ENCODE measurements at places on chromosomes 5 and 9. TPM values are rescaled to one million over a fixed set of nuclear protein-coding genes. Genes with fewer than 3 reads are reported as not detected.
A peak's percentile ranks its signal among the peaks of the same experiment; 100 is the strongest.

GRCh38 chr5:90529939-90530677 lies 724 bp upstream of the LYSMD3 start:
- H3K4me3 ChIP-seq: peak overlapping the region; percentile 92
- H3K27me3 ChIP-seq: no peaks in the 10 kb centered on the region
- DNase-seq: peak; percentile 84
- no peak overlapping the region for H3K27ac ChIP-seq
- H3K36me3 ChIP-seq: peaks cover 1% of the 10 kb centered on the region
- peaks cover 32% of the 10 kb centered on the region for H3K4me1 ChIP-seq

GRCh38 chr9:129383561-129384490 lies 205.8 kb upstream of the IER5L start:
- H3K4me3 ChIP-seq: peak overlapping the region; percentile 63
- DNase-seq: peak; percentile 86
- peaks cover 9% of the 10 kb centered on the region for H3K4me1 ChIP-seq
- no peak overlapping the region for H3K27ac ChIP-seq
- H3K27me3 ChIP-seq: no peaks in the 10 kb centered on the region

DNA sequence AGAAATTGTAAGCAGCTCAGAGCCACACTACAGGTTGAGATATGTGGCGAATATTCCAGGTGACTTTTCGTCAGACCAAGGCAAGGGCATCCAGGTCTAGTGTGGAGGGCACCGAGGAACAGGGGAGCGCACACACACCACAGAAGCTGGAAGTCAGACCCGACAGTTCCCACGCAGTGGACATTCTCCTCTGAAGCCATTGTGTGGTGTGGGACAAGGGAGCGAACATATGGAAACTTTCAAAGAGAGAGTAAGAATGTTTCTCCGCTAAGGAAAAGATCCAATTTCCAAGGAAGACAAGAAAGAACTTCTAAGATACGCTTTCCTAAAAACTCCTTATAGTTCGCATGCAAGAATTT lies 141.4 kb upstream of the OTULINL start:
- no peak overlapping the region for H3K27ac ChIP-seq
- no peaks in the 10 kb centered on the region for H3K4me1 ChIP-seq
- H3K27me3 ChIP-seq: no peaks in the 10 kb centered on the region
- no peaks in the 10 kb centered on the region for H3K36me3 ChIP-seq
- no peak for DNase-seq
- H3K4me3 ChIP-seq: no peak overlapping the region

- H3K4me3 ChIP-seq: no peak overlapping the region
- H3K4me1 ChIP-seq: peaks cover 25% of the 10 kb centered on the region
- peak overlapping the region; percentile 63 for H3K27ac ChIP-seq
Measured at GRCh38 chr5:143205883-143206195, 197.6 kb downstream of the NR3C1 start.

DNA sequence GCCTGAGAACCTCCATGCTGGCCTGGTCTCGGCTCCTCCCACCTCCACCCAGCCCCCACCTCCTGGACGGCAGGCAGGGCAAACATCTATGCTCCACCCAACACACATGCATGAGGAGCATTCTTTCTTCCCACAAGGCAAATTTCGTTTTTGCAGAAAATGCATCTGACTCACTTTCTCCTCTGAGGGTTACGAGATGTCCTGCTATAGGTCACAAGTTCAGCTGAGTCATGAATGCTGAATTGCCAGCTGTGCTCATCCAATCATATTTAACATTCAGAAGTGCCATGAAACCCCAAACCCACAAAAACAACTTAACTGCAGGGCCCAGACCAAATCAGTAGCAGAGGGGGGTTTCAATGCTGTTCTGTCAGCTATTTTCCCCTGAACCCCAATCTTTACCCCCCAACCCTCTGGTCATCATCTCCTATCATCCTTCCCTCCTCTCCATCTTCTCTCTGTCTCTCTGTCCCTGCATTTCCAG lies 39.0 kb upstream of the OSMR start:
- H3K4me3 ChIP-seq: no peak overlapping the region
- no peaks in the 10 kb centered on the region for H3K36me3 ChIP-seq
- DNase-seq: no peak

The GABRB2 gene
- total RNA-seq: not detected

The KCNN2 gene
- total RNA-seq: not detected

DNA sequence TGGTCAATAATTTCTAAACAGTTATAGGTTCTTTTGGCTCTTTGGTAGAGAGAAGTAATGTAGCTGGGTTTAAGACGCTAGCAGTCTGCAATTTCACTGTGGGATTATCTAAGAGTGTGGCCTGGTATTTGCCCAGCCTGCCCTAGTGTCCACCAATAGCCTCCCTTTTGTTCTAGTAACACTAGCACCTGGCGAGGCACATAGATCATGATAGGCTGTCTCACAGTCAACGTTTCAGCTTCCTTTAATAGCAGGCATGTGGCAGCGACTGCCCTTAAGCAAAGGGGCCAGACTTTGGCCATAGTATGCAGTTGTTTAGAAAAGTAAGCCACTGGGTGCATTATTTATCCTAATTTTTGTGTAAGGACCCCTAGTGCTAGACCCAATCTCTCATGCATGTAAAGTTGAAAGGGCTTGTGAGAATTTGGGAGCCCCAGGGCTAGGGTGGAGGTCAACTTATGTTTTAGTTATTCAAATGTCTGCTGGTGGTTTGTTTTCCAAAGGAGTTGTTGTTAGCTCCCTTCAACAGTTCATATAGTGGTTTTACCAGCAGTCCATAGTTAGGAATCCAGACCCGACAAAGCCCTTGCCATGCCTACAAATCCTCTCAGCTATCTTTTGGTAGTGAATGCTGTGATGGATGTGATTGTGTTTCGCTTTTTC lies 274.3 kb downstream of the HTR1A start:
- H3K36me3 ChIP-seq: no peaks in the 10 kb centered on the region
- H3K27ac ChIP-seq: no peak overlapping the region
- H3K4me1 ChIP-seq: no peaks in the 10 kb centered on the region
- no peak overlapping the region for H3K4me3 ChIP-seq
- no peaks in the 10 kb centered on the region for H3K27me3 ChIP-seq

DNA sequence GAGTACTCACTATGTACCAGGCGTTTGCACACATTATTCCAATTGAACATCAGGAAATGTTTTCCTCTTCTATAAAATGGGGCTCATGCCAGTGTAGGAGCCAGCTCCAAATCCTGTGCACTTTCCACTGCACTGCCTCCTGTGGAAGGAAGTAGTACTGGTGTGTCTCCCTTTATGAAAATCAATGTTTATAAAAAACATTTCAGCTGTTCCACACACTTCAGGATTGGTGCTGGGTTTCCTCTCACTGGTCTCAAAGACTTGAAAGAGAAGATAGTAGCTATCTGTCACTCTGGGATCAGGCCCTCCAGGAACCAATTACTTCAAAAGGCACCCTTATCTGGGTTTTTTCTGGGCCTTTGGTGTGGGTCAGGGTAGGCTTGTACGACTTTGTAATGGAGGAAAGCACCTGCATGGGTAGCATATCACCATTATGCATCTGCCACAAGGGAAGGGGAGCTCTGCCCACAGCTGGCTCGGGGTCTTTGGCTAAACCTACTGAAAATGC lies 32.5 kb downstream of the RAB14 start:
- no peak overlapping the region for H3K27ac ChIP-seq
- peaks cover 50% of the 10 kb centered on the region for H3K4me1 ChIP-seq
- DNase-seq: no peak
- peaks cover 88% of the 10 kb centered on the region for H3K36me3 ChIP-seq
- no peak overlapping the region for H3K4me3 ChIP-seq
